Fibroblast of skin of right quadriceps (primary cell): ENCODE measurements at places on chromosomes 11 and 22.

- no peak for DNase-seq
Observed at GRCh38 chr22:42770941-42771647, 50.4 kb upstream of the A4GALT start.

DNA sequence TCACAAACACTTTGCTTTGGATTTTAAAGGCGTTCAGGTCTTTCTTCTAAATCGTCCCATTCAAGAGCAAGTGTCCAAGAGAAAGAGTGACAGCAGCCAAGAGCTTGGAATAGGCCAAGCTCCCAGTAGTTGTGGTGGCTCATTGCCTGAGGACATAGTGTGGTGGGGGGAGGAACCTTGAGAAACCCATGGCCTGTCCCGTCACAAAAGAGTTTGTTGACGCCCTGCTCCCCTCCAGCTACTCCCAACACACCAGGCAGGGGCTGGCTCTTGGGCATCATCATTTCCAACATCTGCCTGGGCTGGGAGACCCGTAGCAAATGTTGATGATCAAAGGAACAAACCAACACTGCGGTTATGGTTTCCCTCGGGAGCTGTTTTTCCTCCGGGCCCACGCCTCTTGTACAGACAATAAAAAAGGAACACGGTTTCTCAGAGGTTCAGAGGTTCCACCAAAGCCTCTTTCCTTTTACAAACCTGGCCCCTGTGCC is 20.8 kb downstream of the FADS3 start:
- peak; percentile 39 for DNase-seq

DNA sequence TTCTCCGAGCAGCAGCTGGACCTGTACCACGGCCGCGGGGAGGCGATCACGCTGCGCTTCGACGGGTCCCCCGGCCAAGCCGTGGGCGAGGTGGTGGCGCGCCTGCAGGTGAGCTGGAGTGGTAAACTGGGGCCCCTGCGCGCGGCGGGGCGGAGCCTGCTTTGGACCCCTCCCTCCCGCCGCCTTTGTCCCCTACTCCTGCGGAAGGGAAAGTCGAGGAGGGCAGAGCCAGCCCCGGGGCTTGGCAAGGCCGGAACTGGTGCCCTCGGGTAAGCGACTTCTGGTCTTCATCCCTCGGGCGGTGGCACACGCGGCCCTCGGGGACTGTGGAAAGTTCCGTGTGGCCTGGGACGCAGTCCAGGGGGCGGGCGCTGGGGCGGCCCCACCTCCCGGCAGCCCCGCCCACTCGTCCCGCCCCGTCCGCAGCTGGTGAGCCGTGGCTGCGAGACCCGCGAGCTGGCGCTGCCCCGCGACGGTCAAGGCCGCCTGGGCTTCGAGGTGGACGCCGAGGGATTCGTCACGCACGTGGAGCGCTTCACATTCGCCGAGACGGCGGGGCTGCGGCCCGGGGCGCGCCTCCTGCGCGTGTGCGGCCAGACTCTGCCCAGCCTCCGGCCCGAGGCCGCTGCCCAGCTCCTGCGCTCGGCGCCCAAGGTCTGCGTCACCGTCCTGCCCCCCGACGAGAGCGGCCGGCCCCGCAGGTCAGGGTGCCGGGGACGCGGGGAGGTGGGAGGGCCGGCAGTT is 9.2 kb downstream of the SIPA1 start:
- DNase-seq: no peak

DNA sequence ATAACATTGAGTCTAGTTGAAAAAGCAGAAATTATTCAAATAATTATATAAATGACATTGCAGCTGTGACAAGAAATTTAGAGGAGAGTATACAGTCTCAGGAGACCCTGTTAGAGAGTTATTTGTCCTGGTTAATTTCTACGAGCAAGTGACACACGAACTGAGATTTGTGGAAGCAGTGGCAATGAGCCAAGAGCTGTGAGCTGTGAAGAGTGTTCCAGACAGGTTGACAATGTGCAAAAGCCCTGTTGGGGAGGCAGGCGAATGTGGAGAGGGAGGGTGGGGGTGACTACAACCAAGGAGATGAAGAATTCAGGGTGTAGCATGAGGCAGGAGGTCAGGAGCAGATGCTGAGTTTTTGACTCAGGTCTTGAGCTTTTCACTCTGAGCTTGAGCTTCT is 620.2 kb upstream of the TENM4 start:
- no peak for DNase-seq

GRCh38 chr11:5345831-5346230 is 2.5 kb upstream of the OR51B5 start:
- DNase-seq: no peak

GRCh38 chr11:58164389-58164788 is 24.5 kb upstream of the OR9Q2 start:
- no peak for DNase-seq

GRCh38 chr11:68002938-68003845 is 705 bp downstream of the UNC93B1 start:
- DNase-seq: no peak
